Activated naive CD8-positive, alpha-beta T cell treated with anti-CD3 and anti-CD28 coated beads, Interleukin-2, amount 10 ng/mL, durations not matched to agents 7 days and 5 days (primary cell): ENCODE measurements at places on chromosomes 6 and 20.

DNA sequence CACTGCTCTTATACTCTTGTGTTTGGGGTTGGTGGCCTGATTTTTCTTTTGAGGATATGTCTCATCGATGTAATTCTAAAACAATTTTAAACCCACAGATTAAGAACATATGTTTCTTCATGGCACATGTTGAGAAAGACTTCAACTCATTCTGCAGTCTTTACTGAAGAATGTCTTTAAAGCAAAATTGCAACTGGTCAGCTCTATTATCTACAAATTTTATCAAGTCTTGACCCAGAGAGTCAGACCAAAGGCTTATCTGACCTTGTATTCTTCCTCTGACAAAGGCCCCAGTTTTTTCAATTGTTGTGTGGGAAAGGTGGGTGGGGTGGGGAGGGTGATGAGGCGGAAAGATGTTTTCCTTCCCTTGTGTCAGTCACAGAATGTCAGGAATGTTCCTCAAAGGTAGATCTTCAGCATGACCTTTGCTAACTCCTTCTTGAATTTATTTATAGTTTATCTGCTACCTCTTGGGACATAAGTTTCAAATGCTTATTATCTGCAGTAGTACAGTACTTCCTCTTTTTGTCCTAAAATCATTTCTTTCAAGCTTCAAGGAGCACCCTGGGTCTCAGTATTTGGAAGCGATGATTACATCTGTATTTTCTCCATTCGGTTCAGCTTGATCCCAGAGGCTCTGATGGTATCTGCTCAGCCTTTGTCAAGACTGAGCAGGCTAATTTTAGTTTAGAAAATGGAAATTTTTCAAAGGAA, 63.2 kb upstream of the TIAM2 start:
- DNase-seq: no peak

- no peak for DNase-seq
Measured at GRCh38 chr6:165082636-165083035, 226.8 kb downstream of the C6orf118 start.

DNA sequence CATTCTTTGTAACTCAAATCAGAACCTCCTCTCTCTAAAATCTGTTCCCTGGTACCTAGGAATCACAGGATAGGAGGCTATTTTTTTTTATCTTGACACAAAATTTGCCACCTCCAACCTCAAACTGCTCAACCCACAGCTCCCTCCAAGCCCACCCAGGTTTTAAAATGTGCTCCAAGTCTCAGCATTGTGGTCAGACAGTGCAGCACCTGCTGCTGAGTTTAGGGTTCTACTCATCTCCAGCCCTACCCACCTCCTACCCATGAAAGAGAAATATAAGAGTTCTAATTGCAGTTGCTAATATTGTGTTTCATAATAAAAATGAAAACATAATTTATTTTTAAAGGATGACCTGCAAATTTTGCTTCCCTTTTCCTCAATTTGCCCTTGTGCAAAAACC, 496.5 kb downstream of the MAFB start:
- no peak for DNase-seq

GRCh38 chr20:35767683-35768481, 3.9 kb upstream of the PHF20 start:
- DNase-seq: peak; percentile 62

DNA sequence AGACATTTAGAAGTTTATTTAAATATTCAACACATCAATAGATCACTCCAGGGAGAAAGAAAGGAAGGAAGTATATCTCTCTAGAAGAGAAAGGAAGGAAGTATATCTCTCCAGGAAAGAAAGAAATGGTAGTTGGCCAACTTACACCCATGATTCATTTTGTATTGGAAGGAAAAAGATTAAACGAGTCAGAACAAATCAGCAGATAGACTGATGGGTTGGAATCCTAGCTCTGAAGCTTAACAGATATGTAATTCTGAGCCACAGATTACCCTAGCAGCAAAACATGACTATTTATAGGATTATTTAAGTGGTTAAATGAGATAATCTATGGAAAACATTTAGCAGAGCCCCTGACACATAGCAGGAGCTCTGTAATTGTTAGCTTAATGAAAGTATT, 27.1 kb downstream of the COL12A1 start:
- DNase-seq: no peak
